Thoracic aorta (tissue), 2 donors: ENCODE measurements at places on chromosomes 5 and 9.

DNA sequence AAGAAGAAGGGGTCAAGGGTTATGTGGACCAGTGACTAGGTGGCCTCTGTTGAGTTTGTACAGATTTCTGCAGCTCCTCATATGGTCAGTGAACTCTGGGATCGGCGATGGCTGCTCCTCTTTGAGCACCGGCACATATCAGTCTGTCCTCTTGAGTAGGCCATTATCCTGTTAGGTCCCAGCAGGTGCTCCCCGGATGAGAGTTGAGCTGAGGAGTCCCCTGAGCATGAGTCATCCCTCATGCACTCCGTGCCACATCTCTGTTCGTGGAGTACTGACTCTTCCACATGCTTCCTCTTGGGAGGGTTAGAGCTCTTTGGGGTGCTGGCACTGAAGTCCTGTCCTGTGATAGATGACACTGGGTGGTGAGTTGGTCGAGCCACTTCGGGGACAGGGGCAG lies 143.7 kb downstream of the PTTG1 start:
- no peak for DNase-seq

DNA sequence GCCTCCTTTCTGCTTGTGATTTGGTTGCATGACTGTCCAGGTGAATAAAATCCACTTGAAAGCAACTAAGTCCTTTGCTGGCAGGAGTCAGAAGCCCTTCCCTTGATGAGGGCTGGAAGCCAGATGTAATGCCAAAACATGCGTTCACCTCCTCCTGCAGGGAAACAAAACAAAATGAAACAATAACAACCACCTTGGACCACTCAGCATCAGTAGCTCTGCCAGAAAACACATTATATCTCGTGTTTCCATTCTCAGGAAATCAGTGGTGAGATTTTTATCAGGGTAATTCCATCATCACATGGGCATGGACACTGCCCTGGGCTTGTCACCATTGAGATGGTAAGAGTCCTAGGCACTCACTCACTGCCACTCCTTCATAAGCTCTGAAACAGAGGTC lies 350.3 kb upstream of the ACTBL2 start:
- no peak for DNase-seq

- peak; percentile 36 for DNase-seq
Measured at GRCh38 chr5:122076669-122077365, 1.2 kb downstream of the LOX start.

GRCh38 chr9:89284076-89284475 lies 26.9 kb upstream of the CKS2 start:
- no peak for DNase-seq

- no peak for DNase-seq
Measured at GRCh38 chr5:4019009-4019769, 423.6 kb downstream of the IRX1 start.
